NCI-H2171 treated with DMSO at 0.1 percent for 48 hours (cell line): ENCODE measurements at places on chromosomes 2 and 18.

DNA sequence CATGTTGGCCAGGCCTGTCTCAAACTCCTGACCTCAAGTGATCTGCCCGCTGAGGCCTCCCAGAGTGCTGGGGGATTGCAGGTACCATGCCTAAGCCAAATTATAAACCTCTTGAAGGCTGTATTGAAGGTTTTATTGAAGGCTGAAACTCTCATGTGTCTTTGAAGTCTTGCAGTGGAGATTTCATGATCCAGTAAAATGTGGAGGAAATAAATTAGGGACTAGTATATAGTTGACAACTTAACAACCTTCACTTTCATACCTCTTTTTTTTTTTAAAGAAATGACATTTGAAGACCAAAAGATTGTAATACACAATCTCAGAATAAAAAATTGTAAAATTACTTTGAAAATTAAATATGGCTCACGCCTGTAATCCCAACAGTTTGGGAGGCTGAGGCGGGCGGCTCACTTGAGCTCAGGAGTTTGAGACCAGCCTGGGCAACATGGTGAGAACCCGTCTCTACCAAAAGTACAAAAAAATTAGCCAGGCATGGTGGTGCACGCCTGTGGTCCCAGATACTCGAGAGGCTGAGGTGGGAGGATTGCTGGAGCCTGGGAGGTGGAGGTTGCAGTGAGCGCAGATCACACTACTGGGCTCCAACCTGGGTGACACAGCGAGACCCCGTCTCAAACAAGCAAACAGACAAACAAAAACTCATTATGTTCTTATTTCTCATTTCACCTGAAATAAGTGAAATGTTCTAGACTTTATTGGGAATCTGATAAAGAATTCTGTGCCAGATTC lies 8.0 kb downstream of the EML4 start:
- no peak for DNase-seq

DNA sequence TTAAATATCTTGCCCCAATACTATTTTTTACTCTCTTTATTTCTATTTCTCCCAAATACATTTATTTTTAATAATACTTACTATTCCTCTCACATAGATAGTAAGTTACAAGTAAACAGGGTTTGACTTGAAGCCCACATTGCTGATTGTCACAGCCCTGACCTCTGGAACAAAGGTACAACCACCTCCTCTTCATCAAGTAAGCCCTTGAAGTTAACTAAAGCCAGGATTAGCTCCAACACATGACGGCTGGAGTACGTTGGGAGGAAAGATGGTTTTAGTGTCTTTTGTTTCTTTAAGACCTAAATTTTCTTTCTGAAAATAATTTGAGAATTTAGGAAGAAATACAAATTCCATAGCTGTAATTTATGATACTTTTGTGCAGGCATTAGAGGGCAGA lies 949 bp downstream of the MYOM1 start:
- no peak for DNase-seq

GRCh38 chr2:205199165-205199850 lies 483.0 kb upstream of the NRP2 start:
- no peak for DNase-seq

- no peak for DNase-seq
Observed at GRCh38 chr2:11896386-11896785, 150.0 kb downstream of the LPIN1 start.

DNA sequence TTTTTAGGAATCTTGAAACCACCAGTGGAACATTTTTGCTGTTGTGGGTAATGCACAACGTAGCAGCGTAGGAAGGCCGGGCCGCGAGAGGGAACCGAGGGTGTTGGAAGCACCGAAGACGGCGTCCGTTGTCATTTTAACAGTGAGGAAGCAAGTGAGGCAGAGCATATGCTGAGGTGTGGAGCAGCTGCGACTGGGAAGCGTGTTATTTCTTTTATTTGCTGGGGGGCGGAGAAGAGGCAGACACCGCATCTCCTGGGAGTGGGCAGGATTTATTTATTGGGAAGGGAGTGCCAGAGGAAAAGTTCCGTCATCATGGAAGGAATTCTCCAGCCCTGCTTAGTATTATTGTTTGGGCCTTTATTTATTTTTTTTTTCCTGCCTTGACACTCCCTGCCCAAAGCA lies 232.8 kb downstream of the KLHL29 start:
- DNase-seq: peak; percentile 85

- DNase-seq: no peak
Observed at GRCh38 chr2:199999166-199999565, 43.8 kb downstream of the MAIP1 start.

DNA sequence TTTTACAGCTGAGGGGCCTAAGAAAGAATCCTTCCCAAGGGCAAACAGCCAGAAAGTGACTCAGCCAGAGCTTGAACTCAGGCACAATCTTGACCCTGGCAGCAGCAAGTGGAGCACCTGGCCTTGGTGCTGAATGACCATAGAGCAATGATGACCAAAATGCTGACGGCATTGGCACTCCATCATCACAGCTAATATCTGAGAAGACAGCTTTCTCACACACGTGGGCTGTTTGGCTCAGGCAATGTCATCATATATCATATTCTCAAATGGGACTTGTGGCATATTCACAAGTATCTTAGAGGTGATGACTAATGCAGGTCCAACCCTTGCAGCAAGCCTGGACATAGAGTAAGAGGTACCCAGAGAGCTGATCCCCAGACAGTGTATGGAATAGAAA lies 443.9 kb upstream of the MYT1L start:
- DNase-seq: no peak

DNA sequence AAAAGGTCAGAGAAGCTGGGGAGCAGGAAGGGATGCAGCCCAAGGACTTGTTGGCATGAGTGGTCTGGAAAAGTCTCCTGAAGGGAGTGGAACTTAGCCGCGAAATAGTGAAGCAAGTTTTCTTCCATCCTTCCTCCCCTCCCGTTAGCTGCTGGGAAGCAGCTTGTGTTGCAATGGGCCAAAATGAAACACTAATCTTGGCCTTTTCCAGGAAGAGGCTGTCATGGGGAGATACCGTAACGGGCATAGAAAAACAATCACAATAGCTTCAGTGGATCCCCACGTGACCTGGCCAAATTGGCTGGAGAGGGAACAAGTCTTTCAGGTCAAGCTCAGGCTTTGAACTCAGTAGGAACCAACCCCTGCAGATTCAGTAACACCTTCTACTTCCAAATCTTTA lies 49.3 kb downstream of the SEMA4F start:
- DNase-seq: no peak

DNA sequence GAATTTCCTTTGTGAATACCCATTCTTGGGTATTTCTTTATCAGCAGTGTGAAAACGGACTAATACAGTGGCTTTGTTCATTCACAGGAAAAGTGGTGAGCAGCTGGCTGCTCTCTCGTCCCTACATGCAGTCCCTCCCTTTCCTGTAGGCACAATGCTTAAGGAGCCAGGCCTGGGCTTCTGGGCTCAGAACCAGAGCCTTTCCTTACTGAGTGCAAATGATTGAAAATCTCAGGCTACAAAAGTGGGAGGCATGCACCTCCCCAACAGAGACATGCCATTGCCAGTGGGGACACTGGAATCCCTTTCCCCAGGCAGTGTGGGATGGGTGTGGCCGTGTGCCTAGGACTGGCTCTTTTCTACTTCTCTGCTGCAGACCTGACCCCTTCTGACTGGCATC lies 61.3 kb downstream of the MCFD2 start:
- DNase-seq: no peak

GRCh38 chr2:208929894-208930427 lies 493.9 kb upstream of the MAP2 start:
- DNase-seq: no peak

GRCh38 chr2:72926811-72927465 lies 9.6 kb downstream of the EMX1 start:
- no peak for DNase-seq

DNA sequence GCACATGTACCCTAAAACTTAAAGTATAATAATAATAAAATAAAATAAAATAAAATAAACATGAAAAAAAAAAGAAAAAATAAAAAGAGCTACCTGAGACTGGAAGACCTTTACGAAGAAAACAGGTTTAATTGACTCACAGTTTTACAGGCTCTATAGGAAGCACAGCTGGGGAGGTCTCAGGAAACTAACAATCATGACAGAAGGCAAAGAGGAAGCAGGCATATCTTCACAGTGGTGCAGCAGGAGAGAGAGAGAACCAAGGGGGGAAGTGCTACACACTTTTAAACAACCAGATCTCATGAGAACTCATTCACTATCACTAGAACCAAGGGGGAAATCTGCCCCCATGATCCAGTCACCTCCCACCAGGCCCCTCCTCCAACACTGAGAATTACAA lies 379.3 kb upstream of the VWC2L start:
- DNase-seq: no peak

DNA sequence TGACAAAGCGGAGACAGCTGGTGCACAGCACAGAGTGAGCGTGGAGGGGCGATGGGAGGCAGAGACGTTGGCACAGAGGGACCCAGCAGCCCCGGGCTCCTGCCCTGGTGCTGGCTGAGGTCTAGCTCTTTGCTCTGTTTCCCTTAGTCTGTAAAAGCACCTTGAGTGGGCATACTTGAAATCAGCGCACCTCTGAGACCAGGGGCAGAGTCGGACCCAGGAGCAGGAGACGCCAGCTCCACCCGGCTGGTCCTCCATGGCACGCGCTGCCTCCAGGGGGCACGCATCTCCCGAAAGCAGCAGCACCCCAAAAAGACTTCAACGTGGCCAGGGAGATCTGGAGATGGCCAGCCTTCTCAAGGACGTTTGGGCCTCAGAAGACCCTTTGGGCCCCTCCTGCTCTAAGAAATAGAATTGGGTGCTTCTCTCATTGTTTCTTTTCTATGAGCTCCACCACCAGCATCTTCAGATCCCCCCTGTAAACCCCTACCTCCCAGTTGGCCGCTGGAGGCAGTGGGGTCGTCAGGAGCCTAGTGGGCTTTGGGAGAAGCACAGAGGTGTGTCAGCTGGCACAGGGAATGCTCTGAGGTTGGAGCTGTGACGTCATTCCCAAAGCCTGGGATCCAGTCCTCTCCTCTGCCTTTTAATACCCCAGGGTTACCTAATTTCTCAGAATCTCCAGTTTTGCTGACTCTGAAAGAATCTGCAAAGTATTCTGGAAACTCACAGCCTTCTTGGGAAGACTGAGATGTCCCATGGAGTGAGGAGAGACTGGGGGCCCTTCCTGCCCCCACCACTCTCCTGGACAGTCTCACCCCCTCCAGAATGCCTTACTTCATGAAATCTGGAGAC lies 58.9 kb downstream of the CIB4 start:
- no peak for DNase-seq

- no peak for DNase-seq
Observed at GRCh38 chr2:225402210-225402776, 2.8 kb downstream of the NYAP2 start.

- DNase-seq: no peak
Observed at GRCh38 chr2:74052732-74053710, 68.3 kb downstream of the TET3 start.

- DNase-seq: no peak
Observed at GRCh38 chr2:99398303-99398702, 61.1 kb downstream of the EIF5B start.

DNA sequence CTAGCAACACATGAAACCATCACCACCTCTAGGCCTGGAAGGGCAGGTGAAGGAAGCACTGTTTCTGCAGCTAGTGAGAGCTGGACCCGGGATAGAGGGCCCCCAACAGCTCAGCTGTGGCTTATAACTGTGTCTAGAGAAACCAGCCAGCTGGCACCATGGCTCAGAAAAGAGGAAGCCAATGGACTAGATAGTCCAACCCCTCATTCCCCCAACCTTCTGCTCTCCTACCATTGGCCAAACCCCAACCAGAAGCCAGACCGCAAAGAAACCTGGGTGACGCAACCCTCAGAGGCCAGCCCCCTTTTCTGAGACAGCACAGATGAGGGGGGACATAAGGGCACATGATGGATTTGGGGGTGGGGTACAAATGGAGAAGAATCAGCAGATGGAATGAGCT lies 24.3 kb downstream of the SMYD1 start:
- no peak for DNase-seq

- DNase-seq: no peak
Observed at GRCh38 chr18:53819671-53820070, 404.8 kb downstream of the MBD2 start.

DNA sequence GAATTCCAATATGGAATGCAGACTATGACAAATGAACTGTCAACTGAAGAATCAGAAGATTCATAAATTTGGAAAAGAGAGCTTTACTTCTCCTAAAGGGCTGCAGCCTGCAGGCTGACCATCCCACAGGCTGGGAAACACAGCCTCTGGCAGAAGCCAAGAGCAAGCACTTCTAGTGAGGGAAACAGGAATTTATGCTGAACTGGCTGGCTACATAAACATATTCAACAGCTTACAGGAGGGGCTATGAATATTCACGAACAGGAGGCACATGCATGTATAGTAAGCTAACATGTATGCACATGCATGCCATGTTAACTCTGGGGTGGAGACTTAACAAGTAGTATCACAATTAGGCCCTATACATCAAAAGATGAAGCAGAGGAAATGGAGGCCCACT lies 17.6 kb downstream of the HIBCH start:
- no peak for DNase-seq

- peak; percentile 44 for DNase-seq
Observed at GRCh38 chr2:105744091-105744908, 412 bp upstream of the NCK2 start.

DNA sequence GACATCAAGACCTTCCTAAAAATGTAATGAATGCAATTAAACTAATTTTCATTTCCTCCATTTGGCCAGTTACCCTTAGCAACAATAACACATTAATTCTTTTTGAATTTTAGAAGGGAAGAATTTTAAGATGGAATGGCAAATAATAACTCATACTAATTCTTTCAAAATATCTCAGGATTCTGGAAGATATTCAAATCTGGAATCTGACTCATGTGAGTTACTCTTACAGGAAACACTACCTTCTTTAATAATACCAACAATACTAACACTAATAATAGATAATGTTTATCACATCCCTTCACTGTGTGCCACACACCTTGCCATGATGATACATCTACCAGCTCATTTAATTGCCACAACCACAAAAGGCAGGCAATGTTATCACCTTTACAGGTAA lies 46.4 kb downstream of the ZNF521 start:
- DNase-seq: no peak

- no peak for DNase-seq
Observed at GRCh38 chr18:60391571-60392226, 19.1 kb upstream of the MC4R start.

GRCh38 chr2:238107525-238108422 lies 7.6 kb downstream of the ESPNL start:
- DNase-seq: no peak

DNA sequence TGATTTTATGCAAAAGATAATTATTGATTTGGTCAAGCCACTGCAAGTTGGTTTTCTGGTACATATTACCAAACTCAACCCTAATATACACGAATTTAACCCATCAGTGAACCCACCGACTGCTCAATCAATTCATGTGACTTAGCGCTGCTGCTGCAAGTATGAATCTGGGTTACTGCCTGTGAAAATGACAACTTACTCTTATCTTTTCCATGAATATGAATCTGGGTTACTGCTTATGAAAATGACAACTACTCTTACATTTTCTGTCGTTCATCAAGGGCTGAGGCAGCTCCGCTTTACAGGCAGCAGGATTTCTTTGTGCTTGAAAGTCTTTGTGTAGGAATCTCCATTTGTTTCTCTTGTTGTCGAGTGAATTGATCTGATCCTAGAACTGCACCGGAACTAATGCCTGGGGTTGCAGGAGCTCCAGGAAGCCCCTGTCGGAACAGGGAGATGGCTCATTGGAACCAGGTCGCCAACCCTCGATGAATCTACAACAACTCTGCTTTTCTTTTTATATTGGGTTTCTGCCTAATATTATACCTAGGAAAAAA lies 22.1 kb upstream of the ALKAL2 start:
- no peak for DNase-seq

- DNase-seq: no peak
Observed at GRCh38 chr18:28189400-28190239, 12.7 kb upstream of the CDH2 start.
